ENCODE measurements at places on chromosomes 3 and 15.

DNA sequence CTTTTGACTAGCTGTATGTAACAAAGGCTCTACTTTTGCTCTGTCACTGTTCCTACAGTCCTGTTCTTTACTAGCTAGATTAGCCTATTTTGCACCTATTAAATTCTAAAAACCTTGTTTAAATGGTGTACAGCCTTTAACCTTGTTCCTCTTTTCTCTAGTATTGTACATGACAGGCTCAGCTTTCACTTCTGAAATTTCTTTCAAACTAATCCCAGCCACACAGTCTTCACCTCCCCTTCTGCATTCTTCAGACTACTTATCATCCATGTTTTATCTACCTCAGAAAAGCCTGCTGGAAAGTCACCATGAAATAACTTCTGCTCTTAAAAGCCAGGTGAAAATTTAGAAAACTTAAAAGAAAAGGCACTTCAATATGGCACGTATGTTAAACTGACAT lies 122.4 kb downstream of the NECTIN3 start:
- DNase-seq, result no peak

DNA sequence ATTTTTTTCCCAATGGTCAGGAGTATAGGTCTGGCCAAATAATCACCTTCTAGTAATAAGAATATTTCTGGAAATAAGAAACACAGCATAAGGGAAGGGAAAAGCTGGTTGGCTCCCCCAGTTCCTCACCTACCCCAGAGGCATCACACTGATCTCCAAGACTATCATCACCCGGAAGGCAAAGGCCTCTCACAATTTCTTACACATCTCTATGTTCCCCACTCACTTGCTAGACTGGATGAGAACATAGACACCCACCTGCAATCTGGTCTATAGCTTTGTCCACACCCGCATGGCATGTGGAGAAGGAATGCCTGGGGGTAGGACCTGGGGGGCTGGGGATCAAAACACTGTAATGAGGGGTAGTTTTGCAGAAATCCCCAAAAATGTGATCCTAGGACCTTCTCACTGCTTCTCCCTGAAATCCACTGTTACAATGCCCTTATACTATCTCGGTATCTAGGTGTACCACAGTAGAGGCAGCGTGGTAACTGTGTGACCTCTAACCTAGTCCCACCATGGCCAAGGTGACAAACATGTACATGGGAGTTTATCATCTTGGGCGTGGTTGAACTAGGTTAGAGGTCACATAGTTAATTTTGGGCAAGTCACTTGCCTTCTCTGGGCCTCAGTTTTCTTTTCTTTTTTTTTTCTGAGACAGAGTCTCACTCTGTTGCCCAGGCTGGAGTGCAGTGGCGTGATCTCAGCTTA lies 29.5 kb upstream of the NRROS start:
- DNase-seq, result no peak

DNA sequence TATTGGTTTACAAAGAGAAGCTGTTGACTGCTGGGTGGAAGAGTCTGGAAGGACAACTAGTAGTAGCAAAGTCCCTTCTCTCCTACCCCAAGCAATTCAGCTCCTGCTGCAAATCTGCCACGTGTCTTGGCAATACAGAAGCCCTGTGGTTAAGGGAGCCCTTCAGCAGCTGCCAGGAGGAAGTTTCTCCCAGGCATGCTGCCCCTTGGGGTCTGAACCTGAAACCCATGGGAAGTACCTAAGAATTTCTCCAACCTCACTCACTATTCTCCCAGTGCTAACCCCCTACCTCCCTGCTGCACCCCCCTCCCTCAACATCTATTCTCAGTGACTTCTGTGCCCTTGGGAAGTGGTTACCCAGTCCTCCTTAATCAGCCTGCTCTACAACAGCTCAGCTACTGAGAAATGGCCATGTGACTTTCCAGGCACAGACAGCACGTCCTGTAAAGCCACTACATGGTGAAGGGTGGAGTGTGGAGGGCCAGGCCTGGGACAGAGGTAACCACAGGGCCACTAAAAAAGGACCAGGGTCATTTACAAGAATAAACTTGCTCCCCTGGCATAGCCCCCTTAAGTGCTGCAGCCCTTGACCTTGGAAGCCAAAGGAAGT lies 316.6 kb downstream of the NTRK3 start:
- no peak for DNase-seq

- no peak for DNase-seq
Measured at GRCh38 chr15:40762919-40763800, 708 bp upstream of the GCHFR start.

GRCh38 chr3:100725935-100726513 lies 16.7 kb downstream of the TFG start:
- DNase-seq, result no peak

- no peak for DNase-seq
Measured at GRCh38 chr3:81339040-81339845, 422.2 kb downstream of the GBE1 start.

Data from brain microvascular endothelial cell (primary cell).